ENCODE measurements at places on chromosomes 1 and 21.

- DNase-seq, result no peak
Measured at GRCh38 chr1:12448746-12449177, 169.2 kb downstream of the DHRS3 start.

- DNase-seq, result no peak
Measured at GRCh38 chr21:34343347-34343746, 20.5 kb upstream of the KCNE2 start.

DNA sequence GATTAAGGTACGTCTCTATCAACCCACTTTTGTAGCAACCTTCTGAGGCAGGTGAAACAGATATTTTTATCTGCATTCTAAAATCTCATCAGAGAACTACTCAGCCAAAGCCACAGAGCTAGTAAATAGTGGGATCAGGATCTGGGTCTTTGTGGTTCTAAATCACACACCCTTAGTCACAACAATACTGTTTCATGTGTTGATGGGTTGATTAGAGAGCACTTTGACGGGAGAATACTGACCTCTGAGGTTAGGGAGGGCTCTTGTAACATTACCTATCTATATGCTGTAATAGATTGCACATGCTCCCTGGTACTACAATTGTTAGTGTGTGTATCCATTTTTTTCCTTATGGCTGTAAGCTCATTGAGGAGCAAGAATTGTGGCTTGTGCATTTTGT is 45.5 kb upstream of the CCDC190 start:
- no peak for DNase-seq

DNA sequence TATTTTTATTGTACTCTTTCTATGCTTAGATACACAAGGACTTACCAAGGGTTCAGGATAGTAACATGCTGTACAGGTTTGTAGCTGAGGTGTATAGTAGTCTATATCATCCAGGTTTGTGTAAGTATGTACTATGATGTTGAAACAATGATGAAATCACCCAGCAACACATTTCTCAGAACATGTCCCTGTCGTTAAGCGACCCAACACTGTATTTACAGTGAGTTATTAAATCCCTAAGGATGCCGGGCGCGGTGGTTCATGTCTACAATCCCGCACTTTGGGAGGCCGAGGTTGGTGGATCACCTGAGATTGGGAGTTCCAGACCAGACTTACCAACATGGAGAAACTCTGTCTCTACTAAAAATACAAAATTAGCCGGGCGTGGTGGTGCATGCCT is 21.6 kb upstream of the RCOR3 start:
- DNase-seq, result no peak

DNA sequence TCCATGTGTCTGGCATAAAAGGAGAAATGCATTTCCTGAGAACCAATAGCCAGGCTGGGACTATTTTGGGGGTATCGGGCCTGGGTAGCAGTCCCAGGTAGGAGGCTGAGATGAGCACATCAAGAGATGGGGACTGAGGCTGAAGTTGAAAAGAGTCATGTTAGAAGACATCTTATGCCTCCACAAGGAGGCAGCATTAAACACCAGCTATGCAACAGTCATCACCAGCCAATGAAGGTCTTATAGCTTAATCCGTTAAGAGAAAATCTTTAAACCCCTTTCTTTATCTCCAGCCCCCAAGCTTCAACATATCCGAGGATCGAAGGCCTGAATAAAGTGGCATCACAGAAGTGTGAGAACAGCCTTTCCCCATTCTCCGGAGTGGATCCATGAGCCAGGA is 640.7 kb upstream of the PTBP2 start:
- no peak for DNase-seq

- DNase-seq, result no peak
Measured at GRCh38 chr1:6268415-6268814, 7.5 kb upstream of the GPR153 start.

DNA sequence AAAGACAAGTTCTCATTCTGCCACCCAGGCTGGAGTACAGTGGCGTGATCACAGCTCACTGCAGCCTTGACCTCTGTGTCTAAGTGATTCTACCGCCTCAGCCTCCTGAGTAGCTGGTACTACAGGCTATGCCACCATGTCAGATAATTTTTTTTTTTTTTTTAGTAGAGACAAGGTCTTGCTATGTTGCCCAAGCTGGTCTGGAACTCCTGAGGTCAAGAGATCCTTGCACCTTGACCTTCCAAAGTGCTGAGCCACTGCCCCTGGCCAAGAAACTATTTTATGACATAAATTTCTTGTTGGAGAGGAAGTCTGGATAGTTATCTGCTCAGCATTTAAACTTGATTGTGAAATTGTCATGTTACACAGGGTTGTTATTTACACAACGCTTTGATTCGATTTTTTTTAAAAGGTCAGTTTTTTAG is 2.1 kb downstream of the SCCPDH start:
- DNase-seq, result no peak

GRCh38 chr1:213054142-213054541 is 3.1 kb downstream of the RPS6KC1 start:
- DNase-seq, result no peak

DNA sequence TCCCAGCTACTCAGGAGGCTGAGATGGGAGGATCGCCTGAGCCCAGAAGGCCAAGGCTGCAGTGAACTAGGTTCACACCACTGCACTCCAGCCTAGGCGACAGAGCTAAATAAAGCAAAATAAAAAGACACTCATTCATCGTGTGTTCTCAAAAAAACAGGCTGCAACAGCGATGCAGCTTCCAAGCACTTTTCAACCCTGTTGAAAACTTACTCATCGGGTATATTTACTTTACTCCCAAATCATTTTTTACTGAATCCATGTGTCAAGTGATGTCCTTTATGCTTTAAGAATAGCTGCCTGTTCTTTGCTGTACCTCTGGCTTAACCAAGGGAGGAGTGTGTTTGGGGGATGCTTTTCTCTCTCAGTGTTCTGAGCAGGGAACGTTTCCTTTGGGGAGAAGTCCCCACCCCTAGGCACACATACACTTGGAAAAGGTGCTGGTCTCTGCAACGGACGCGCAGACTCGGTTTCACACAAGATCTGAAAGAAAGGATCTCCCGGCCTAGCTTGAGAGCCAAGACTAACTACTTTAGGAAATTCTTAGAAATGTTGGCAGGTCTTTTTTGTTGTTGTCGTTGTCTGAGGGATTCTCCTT is 1.4 kb downstream of the MAP1LC3C start:
- no peak for DNase-seq

GRCh38 chr1:82048596-82048995 is 247.9 kb downstream of the ADGRL2 start:
- no peak for DNase-seq

DNA sequence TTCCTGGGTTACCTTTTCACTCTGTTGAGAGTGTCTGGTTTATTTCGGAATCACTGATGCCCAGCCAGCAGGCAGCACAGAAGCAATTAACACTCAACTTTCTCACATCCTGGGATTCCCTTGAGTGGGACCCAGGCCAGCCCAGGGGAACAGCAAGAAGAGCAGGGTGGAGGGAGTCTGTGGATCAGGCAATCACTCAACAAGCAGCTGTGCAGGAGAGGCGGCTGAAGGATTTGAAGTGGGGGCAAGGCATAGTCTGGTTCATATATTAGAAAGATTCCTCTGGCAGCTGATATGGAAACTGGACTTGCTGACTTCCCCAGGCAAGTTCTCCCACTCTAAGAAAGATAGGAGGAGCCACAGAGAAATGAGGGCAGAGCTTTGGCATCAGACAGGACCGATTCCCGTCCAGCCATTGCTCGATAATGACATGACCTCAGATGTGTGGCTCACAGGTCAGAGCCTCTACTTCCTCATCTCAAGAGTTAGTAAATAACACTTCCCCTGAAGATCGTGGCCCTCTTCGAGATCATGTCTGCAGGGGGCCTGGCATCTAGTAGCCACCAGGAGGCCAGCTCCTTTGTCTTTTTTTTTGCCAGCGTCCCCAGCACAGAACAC is 12.4 kb downstream of the EPHA8 start:
- DNase-seq, result no peak

- DNase-seq, result no peak
Measured at GRCh38 chr1:30286241-30286987, 437.0 kb downstream of the MATN1 start.

GRCh38 chr1:24216276-24217074 is 29.4 kb upstream of the IFNLR1 start:
- no peak for DNase-seq

GRCh38 chr1:94619731-94620130 is 78.2 kb upstream of the F3 start:
- no peak for DNase-seq

DNA sequence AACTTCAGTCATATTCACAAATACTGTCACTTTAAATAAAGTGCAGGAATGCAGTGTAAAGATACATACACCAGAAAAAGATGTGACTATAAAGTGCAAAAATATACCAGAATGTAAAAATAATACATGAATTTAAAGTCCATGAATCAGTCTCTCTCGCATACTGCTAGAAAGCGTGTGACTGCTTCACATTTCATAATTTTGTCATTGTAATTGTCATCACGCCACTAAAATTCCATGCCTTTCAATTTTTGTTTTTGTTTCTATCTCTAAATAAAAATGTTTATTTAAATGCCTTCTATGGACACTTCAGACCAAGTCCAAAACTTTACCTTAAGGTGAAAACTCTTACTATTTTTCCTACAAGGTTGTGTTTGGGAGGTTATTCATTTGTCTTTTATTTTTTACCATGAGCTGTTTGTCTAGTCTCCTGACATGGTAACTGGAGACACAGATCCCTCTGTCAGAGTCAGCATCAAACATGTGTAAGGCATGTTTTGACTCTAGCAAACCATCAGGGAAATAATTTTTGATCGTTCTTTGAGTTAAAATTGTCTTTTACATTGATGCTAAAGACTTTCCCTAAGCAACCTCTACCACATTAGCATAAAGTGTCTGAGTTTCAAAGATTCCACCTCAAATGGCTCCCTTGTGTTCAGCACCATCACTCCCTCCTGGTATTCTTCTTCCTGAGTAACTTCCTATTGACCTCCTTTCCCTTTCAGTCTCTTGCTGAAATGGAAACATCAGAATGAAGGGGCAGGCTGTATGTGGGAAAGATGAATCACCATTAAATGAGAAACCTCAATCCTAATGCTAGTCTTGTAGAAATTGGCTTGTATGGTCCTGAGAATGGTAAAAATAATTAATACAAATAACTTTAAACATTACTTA is 14.0 kb upstream of the AIM2 start:
- no peak for DNase-seq

DNA sequence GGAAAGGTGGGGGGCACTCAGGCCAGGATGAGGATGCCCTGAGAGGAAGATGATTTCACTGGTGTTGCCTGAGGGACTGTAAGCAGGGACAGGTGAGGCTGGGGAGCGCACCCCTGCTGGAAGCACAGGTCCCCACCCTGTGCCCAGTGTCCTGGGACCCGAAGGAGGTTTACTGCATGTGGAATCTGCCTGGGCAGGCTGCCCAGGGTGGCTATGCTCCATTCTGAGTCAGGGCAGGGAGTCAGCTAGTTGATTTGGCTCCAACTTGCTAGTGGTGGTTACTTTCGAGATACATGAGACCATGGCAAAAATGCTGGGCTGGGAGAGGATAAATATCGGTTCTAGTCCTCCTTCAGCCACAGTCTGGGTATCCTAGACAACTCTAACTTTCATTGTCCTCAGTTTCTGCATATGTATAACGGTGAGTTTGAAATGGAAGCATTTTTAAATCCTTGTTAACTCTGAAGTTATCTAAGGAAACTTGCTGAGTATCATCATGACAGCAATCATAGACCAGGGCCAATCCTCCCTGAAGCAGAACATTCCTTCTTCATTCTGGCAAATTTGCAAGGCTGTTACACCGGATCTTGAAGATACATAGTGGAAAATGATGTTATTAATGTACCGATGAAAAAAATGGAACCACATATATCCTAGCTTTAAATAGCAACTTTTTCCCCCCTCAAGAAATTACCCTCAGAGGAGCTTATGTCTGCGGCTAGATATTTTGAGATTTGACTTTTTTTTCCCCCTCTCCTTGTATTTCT is 7.7 kb downstream of the TLR5 start:
- no peak for DNase-seq
